Stimulated activated CD8-positive, alpha-beta memory T cell treated with anti-CD3 and anti-CD28 coated beads, Interleukin-12 subunit alpha, Interleukin-12 subunit beta, amount 100 ng/mL, for 1 hour (primary cell): ENCODE measurements at places on chromosomes 6 and 20.

- no peak for DNase-seq
Measured at GRCh38 chr20:24472426-24472825, 3.0 kb downstream of the SYNDIG1 start.

GRCh38 chr6:11277275-11278206 lies 45.1 kb upstream of the NEDD9 start:
- DNase-seq = no peak

- no peak for DNase-seq
Measured at GRCh38 chr6:3742076-3742425, 9.5 kb downstream of the PXDC1 start.

- DNase-seq = peak; percentile 7
Measured at GRCh38 chr20:60137657-60138245, 179.5 kb downstream of the CDH26 start.

GRCh38 chr6:160032538-160032937 lies 63.7 kb downstream of the IGF2R start:
- DNase-seq = no peak

DNA sequence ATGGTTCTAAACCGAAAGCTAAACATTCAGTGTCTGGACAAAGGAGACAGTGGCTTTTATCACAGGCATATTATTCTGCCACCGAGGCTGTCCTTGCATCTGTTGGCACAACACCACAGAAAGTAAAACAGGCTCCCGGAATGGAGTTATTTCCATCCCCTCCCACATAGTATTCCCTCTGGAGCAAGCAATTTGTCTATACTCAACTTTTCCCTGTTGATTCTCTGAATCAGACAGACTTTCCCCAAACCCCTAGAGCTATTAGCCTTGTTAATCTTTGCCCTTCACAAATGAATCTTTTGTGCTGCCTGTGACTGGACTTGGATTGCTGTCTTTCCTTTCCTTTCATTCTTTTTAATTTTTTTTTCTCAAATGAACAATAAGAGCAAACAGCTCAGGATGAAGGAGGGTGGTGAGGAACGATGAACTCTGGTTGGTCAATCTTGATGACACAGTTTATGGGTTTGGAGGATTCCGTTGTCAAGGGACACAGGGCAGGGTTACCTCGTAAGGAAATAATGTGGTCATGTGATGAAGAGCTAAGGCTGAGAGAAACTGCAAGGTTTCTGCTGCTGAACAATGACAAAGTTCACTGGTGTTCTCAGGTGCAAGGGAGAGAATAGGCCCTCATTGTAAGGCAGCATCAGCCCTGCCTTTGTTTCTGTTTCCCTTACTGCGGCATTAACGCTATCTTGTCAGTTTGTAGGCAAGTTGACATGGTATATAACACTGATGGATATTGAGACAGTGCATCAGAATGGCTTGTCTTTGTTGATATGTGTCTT lies 275.0 kb upstream of the BMP2 start:
- DNase-seq = no peak

- DNase-seq = no peak
Measured at GRCh38 chr20:40225596-40225995, 463.4 kb downstream of the MAFB start.

- DNase-seq = no peak
Measured at GRCh38 chr20:37797669-37798175, 103.9 kb downstream of the CTNNBL1 start.
